SK-MEL-5 (cell line): ENCODE measurements at places on chromosomes 3 and 15.

GRCh38 chr15:64618540-64618939, 156.8 kb downstream of the RBPMS2 start:
- DNase-seq: no peak

GRCh38 chr3:146605106-146605505, at the start of gene PLSCR5:
TSS of gene PLSCR5 (minus strand) at chr3:146605346. CDS start at chr3:146605212, 134 bp downstream.
- peak; percentile 30 for DNase-seq

DNA sequence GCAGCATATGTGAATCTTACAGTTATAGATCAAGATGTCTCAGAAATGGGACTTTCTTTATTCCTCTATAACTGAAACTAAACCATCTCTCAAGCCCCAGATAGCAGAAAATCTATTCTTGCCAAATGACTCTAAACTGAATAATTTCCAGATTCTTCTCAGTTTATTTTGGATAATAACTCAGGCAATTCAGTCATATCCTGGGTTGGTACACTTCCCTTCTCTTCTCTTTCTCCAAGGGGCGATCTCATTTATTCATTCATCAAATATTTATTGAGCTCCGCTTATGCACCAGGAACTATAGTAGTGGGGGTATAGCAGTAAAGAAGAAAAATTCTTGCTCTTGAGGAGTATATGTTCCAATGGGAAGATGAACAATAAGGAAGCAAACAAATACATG, 13.5 kb upstream of the PCOLCE2 start:
- no peak for DNase-seq

DNA sequence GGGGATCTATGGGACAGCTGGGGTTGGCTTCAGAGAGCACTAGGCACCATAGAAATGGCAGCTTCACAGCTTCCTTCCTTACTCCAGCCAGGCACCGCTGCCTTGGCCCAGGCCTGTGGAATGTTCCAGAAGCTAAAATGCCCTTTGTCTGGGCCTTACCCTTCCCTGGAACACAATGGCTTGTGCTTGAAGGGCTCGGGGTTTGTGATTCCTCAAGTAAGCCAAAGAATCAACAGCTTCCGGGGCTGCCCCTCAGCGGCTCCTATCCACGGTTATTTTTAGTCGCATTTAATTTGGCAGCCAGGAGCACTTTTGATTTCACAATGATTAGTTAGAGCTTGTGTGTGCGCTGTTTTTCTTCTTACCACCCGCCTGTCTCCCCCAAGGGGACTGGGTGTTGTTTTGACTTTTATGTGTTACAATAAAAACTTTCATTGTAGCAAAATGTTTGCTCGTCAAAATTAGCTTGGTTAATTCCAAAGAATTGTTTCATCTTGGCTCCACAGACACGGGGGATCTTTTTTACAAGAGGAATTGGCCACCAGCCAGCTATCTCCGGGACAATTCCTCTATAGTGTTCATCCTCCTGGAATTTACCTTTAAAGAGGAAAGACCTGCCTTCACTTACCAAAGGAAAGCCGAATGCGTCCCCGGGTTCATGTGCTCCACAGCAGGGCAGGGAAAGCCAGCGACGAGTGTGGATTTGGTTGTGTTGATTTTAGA, 73.8 kb downstream of the TLE3 start:
- peak; percentile 8 for DNase-seq

DNA sequence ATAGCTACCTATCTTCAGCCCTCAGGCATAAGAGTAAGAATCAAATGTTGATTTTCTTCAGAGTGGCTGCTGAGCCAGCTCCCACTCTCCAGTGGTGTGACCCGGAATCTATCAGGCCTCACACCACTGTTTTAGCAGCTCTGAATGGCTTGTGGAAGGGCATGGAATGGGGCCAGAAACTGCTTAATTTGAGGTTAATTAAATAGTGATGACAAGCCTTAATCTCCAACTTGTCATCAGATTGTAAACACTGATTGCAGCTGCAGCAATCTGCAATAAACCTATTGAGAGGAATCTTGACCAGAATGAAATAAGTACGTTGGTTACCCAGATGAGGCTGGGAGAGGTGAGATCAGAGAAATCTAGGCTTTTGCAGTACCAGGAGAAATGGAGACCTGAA, 317.4 kb downstream of the FHIT start:
- DNase-seq: no peak

DNA sequence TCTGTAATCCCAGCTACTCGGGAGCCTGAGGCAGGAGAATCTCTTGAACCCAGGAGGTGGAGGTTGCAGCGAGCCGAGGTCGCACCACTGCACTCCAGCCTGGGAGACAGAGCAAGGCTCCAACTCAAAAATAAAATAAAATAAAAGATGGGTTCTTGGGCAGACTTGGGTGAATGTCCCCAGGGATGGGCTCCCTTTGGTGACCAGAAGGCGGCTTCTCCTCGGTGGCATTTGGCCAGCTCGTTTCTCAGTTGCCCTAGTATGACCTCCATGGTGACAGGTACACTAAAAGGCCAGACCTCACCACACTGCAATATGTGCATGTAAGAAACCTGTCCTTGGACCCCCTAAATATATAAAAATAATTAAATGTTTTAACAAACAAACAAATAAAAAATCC, 76.0 kb upstream of the SNRPA1 start:
- no peak for DNase-seq

DNA sequence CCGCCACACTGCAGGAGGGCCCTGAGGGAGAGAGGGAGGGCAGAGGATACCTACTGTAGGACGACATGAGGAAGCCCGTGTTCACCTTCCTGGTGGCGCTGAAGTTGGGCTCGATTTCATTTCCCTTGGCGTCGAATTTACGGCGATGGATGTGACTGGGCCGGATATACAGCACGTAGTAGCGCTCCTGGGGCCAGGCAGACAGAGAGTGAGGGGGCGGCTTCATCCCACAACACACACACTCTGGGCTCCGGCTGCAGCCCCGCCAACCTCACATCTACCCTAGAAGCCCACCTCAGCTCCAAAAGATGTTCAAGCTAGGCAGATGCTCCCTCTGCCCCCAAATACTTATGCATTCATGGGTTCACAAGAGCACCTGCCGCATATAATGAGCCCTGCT, 4.5 kb downstream of the ARPIN start:
- no peak for DNase-seq

GRCh38 chr3:39405687-39406367, 693 bp upstream of the RPSA start:
- DNase-seq: no peak

DNA sequence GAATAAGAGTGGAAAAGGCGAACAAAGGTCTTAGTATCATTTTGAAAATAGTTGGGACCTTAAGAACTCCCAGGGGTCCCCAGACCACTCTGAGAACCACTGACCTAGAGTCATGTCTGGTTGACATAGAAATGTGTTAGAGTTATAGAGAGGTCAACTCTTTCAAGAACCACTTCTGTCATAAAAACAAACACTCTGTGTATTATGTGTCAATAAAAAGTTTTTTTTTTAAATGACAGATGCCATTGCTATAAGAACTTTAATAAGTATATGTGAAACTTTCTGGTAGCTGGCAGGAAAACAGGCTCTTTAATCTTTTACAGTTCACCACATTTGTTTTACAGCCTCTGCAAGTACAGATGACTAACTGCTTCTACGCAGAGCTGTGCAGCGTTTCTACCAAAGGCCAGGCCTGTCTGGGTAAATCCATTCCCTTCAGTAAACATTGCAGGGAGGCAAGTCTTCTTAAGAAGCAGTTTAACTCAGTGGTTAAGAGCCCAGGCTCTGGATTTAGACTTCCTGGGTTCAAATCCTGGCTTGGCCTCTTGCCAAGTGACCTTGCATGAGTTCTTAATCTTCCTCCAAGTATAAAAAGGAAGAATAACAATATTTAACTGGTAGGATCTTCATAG, 56.6 kb downstream of the RFTN1 start:
- no peak for DNase-seq

DNA sequence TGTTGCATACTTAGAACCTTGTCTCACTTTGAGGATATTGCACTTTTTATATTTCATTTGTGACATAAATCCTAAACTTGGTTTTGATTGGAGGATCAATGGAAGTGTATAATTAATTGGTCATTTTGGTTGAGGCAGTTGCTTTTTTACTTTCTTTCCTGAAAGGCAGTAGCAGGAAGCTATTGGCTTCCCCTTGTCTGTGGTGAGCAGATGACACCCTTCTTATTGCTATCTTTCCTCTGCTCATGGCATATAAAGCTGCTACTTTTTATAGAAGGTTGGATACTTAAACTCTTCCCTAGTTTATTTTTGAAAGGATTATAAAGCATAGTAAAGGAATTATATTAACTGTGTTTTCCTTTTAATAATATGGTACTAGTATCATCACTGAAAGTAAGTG, 28.6 kb downstream of the FAM98B start:
- DNase-seq: no peak

- no peak for DNase-seq
Observed at GRCh38 chr3:178056868-178057267, 479.4 kb upstream of the KCNMB2 start.

DNA sequence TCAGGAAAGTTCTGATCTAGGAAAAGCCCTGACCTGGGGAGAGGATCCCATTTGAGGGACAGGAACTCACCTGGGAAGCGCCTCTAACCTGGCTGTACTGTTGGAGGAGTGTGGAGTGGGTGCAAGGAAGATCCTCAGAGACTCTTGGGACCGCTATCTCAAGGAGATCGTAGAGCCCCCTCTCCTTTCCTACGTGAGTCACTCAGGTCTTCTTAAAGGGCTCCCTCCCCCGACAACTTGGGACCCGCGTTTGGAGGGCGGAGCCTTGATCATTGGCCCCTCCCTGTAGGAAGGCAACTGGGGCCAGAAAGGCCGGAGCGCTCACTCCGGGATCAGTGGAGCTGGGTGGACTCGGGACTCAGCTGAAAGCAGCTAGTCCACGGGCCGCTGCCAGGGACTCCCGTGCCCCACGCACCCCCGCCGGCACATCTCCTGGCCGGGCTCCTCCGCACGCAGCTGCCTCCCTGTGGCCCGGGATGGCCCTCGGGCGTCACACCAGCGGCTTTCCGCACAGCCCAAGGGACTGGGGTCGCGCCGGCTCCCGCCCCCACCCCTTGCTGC, 520 bp downstream of the SLC26A6 start:
- DNase-seq: peak; percentile 60

DNA sequence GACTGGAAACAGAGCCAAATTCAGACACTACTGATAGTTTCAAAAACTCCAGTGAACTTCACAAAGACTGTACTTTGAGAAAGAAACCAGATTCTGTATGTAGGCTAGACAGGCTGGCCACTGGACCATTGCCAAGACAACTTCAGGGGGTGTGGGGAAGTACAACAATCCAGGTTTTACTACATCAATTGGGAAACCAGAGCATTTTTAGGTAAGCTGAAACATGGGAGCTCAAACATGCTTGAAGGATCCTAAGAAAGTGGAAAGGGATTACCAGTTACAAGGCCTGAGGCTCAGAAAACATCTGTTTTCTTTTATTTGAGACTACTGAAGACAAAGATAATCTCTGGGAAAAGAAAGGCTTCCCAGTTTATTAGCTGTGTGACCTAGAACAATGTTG, 26.9 kb upstream of the ZNF280D start:
- DNase-seq: no peak

DNA sequence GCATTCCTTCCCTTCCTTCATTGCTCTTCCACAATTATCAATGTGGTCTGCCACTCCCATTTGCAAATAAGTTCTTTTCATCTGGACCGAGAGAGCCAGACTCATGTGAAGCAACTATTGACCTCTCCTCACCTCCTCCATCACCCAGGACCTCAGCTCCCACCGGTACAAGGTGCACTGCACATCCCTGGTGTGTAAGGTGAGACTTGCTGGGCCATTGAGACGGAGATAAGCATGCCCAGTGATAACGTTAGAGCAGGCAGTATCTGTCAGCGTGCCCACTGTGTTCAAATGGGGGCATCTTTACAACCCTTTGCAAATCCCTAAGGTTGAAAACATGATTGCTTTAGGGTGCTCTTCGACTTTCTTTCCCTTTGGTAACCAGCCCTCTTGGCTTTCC, 154.8 kb downstream of the ADAMTS17 start:
- DNase-seq: no peak

GRCh38 chr3:104763007-104763406, 603.7 kb upstream of the ALCAM start:
- DNase-seq: peak; percentile 65

GRCh38 chr3:183592821-183593220, 37.3 kb upstream of the KLHL6 start:
- DNase-seq: peak; percentile 22

- no peak for DNase-seq
Observed at GRCh38 chr3:187769771-187770170, 24.5 kb upstream of the BCL6 start.

GRCh38 chr3:172685331-172686214, 25.3 kb downstream of the NCEH1 start:
- no peak for DNase-seq

GRCh38 chr15:72706266-72706665, 20.3 kb downstream of the BBS4 start:
- DNase-seq: no peak

- DNase-seq: no peak
Observed at GRCh38 chr3:118782755-118783202, 251.9 kb downstream of the IGSF11 start.

- peak; percentile 79 for DNase-seq
Observed at GRCh38 chr3:179898024-179898423, 138.7 kb downstream of the PEX5L start.

GRCh38 chr15:96974761-96975160, 644.3 kb downstream of the NR2F2 start:
- DNase-seq: no peak
